ENCODE measurements at places on chromosomes 2 and 18.

GRCh38 chr18:27778925-27779324 is 398.0 kb downstream of the CDH2 start:
- DNase-seq, result no peak

DNA sequence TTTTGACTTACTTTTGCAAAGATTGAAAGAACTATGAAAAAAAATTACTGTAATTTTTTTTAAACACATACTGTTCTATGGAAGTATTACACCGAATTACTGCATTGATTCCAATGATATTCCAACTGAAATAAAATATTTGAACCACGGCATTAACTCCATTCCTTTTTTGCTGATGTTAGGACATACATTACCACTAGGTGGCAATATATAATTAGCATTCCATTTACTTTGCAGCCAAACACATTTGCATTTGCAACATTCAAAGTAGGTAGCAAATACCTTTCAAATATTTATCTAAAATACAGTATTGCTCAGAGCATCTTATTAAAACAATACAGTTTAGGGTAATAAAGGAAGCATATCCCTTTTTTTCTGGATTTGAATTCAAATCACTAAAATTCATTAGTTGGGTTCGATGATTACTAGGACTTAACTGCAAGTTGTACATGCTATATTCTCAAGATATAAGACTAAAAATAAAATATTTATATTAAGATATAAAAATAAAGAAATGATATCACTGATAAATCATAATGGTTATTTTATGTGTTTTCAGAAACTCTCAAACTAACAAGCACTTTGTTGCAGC is 31.3 kb downstream of the LANCL1 start:
- no peak for DNase-seq

GRCh38 chr2:229206548-229206947 is 64.5 kb downstream of the PID1 start:
- no peak for DNase-seq

- DNase-seq, result no peak
These were observed 77.1 kb downstream of the COBLL1 start for GRCh38 chr2:164764474-164764873.

DNA sequence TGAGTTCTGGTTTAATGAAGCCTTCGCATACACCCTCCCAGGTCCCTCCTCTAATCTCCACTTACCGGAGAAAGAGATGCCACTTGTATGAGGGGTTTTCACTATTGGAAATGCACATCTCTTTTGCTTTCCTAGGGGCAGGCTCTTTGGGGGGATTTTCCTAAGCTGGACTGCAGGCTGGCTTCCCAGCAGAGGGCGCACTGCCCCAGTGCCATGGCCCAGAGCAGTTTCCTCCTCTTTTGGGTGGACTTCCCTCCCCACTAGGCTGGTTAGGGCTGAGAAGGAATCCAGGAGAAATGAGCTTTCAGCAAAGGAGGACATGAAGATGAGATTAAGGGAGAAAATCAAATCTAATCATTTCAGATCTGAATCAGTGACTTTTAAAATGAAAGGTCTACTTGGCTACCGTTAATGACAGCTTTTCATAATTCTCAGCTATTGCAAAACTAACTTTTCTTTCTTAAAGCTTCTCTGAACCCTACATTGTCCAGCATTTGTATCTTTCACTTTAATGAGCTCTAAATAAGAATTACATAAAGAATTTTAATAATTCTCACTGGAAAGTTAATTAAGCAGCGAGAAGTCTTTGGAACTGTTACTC is 784.1 kb upstream of the FANCL start:
- peak; percentile 9 for DNase-seq

DNA sequence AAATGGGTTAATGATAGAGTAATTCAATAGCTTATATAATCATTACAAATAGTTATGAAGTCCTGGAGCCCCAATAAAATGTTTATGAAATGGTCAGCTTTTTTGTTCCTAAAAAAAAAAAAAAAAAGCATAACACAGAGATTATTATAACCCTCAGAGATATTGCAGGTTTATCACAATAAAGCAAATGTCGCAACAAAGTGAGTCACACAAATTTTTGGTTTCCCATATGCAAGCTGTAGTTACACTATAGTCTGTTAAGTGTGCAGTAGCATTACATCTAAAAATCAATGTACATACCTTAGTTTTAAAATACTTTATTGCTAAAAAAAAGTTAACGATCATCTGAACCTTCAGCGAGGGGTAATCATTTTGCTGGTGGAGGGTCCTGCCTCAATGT is 20.0 kb downstream of the WDFY1 start:
- no peak for DNase-seq

- DNase-seq, result no peak
These were observed 177.8 kb downstream of the GALNT13 start for GRCh38 chr2:154049561-154049960.

DNA sequence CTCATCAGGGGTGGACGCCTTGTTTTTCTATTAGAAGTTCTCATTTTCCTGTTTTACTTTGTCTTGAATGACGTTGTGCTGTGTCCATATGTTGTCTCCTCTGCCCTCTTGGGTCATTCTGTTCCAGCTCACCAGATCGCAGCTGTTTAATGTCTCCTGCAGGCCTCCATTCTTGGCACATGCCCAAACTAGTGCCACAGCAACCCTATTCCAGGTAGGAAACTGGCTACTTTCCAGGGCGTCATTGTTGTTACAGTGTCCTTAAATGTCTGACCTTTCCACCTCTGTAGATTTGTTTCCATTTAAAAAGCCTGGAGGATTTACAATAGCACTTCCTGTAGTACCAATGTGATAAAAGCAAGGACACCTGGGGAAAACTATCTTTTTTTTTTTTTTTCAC is 500.7 kb downstream of the METTL4 start:
- no peak for DNase-seq

DNA sequence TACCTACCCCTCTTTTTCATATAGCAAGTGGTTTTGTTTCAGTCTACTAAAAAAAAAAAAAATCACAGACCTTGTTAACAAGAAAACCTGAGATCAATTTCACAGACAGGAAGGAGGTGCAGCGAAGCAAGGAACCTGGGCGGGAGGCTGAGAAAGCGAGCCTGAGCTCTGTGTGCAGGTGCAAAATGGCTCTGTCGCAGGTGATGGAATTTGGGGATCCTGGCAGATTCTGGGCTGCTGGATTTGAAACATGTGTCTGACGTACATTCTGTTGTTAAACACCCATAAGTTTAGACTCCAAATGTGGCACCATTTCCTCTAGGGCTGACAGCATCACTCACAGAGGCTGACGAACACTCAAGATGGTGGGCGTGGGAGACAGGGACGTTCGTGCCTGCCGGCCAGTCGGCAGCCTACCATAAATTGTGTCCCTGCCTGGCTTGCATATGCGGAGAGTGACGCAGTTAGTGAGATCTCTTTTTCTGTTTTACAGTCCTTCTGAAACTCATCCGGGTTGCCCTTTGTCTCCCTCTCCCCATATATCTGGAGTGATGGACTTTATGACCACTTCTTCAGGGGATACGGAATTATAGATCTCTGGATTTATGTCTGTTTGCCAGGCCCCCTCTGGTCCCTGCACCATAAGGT is 8.8 kb upstream of the DDX1 start:
- DNase-seq, result no peak

DNA sequence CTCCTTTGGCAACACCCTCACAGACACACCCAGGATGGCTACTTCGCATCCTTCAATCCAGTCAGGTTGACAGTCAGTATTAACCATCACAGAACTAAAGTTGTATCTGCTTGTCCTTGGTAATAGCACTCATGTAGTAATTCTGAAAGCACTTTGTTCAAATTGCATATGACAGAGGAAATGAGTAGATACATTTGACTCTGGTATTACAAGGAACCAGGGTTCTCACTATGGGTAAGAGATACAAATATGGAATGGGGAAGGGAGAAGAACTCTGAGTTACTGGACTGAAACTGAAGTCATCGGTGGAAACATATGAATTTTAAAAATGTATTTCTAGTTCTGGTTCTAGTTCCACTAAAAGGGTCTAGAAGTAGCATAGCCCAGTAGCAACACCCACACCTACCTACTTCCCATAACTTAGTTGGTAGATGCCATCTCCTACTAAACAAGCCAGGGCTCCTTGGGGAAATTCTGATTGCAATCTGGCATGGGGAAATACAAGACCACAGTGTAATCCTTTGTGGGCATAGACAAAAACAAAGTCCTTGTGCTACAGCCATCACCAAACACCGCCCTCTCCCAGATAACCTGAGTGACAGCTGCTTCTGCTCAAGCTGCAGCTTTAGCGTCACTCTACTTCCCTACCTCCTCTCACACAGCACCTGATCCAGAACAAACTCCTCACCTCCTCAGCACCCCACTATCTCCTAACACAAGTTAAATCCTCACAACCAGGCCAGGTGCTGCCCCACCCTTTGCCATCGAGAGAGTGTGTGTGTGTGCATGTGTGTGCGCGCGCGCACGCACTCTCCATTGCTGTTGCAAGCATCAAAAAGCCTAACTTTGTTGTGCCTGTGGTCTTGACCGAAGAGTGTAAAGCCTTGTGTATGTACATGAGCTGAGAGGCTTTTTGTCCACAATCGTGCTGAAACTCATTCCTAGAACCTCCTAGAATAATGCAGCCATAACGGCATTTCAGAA is 31.4 kb upstream of the CD226 start:
- no peak for DNase-seq

- no peak for DNase-seq
These were observed 313.7 kb downstream of the SATB2 start for GRCh38 chr2:199144036-199144435.

DNA sequence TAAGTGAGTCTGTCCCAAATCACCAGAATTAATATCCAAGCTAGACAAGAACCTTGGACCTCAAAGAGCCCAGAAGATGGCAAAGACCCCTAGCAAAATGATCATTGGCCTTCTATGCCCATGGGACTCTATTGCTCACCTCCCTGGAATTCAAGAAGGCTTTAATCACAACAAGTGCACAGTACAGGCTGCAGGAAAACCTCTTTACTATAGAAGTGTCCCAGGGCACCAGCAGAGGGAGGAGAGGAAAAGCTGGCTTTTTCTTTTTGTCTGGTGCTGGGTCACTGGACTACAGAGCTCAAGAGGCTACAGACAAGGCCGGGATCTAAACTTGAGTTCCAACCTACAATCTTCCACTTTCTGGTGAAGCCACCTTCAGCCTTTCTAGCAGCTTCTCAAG is 88.3 kb upstream of the PPP1CB start:
- DNase-seq, result no peak

DNA sequence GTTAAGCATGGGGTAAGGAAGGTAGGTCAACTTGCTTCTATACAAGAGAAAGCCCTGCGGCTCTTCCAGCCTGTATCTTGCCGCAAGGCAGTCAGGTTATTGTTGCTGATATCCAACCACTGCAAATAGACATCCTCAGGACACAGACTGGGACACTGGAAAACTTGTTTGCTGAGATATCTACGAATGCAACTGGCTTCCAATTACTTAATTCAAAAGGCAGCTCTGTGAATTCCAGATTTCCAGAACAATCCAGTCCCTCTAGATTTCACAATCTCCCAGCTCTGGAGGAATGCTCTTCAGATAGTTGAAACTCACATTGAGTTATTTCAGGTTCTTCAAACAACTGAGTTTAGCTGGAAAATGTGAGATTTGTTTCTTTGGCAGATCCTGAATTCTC is 34.6 kb upstream of the SP9 start:
- DNase-seq, result no peak

DNA sequence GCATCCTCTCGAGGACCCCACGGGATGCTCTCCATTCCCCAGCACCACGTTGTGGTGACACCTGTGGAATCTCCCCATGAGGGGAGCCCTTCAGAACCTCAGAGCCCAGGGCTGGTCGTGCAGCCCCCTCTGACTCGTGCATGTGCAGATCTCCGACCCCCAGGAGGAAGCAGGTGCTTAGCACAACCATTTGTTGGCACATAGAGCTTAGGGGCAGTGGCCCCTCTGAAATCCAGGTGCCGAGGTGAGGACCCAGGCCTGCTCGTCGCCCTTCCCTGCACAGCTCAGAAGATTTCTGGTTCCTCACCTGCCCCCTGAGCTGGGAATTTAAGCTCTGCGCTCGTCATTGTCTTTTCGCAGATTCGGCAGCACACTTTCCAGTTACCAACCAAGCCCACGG is 1.3 kb upstream of the OTOS start:
- DNase-seq, result no peak

DNA sequence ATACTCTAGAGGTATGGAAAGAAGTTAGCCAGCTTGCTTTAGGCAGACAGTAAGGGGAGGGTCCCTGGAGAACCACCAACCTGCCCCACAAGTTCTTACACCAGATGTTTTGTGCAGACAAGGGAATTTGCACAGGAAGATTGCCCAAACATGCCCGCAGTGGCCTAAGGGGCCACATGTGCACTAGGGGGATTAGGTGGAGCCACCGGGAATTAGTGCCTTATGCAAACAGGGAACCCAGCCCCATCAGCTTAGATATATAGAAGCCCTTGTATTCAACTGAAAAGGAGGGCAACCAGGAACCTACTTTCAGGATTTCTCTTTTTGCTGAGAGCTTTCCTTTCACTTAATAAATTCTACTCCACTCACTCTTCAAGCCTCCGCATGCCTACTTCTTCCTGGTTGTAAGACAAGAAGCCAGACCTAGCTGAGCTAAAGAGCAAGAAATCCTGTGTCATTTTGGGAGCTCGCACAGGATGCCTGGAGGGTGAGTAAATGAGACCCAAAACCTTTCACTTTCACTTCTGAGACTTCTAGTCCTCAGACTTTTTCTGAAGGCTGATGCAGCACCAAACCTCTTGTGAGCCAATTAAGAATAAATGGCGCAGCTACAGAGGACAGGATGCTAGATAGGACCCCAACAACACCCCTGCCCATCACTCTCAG is 146.3 kb downstream of the GCA start:
- DNase-seq, result no peak

DNA sequence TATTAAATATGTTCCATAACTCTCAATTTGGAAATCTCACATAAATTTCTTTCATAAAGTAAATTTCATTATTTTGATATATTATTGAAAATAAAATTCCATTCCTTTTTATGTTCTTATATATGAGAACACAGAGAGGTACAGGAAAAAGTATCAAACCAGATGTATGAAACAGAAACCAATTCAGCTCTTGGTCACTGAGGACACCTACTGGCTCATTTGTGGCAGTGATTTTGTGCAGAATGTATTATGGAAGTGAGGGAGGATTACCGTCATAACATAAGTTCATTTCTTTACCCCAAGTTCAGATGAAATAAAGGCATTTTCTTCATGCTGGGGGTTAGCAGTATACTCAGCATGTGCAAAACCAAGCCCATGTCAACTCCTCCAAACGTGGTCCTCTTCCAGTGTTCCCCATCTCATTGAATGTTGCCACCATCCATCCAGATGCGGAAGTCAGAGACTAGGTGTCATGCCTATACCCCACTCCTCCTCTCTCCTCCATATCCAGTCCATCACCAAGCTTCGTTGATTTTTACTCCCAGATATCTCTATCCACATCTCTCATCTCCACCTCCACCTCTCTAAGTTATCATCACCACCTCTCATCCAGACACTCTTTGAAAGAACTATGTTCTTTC is 41.7 kb upstream of the MALL start:
- DNase-seq, result no peak

GRCh38 chr2:9145752-9146430 is 60.7 kb upstream of the ASAP2 start:
- DNase-seq, result no peak

DNA sequence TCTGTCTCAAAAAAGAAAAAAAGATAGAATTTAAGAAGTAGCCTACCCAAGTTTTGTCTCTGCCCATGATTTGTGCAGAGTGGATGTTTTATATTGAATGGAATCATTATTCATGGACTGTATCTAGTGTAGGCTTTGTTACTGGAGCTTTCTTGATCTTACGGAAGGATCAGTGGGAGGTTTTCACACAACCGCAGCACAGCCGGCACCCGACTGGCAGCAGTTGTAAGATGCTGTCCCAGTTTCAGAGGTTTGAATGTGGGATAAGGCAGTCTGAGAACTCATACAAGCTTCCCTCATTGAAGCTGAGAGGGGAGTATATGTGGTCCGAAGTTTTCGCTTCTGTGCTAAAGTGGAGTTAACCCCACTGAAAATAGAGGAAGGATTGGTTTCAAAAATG is 19.7 kb upstream of the SAG start:
- no peak for DNase-seq

All from stimulated activated CD4-positive, alpha-beta T cell treated with anti-CD3 and anti-CD28 coated beads, Interleukin-1b, Interleukin-23, amount 100 ng/mL, for 48 hours (primary cell).